ENCODE measurements at places on chromosomes 16 and 17. TPM values are rescaled to one million over a fixed set of nuclear protein-coding genes. Genes with fewer than 3 reads are reported as not detected.
A peak's percentile ranks its signal among the peaks of the same experiment; 100 is the strongest.

Gene CMTM2
- total RNA-seq = not detected

Gene SCNN1G
- total RNA-seq = 8.8 TPM

DNA sequence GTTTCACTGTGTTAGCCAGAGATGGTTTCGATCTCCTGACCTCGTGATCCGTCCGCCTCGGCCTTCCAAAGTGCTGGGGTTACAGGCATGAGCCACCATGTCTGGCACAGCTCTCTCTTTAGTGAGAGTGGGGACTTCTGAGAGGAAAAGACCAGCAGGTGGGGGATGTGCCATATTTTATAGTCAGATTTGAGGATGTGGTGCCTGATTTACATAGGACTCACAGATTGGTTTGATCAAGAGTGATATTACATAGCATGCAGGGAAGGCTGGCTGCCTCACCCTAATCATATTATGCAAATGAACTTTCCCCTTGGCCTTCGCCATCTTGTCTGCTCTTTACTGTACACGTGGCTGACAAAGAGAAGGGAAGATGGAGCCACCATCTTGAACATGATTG lies 28.1 kb upstream of the MAPK3 start:
- no peak for DNase-seq
- H3K36me3 ChIP-seq = no peaks in the 10 kb centered on the region
- H3K27me3 ChIP-seq = no peaks in the 10 kb centered on the region
- H3K27ac ChIP-seq = no peak overlapping the region
- no peaks in the 10 kb centered on the region for H3K4me1 ChIP-seq

DNA sequence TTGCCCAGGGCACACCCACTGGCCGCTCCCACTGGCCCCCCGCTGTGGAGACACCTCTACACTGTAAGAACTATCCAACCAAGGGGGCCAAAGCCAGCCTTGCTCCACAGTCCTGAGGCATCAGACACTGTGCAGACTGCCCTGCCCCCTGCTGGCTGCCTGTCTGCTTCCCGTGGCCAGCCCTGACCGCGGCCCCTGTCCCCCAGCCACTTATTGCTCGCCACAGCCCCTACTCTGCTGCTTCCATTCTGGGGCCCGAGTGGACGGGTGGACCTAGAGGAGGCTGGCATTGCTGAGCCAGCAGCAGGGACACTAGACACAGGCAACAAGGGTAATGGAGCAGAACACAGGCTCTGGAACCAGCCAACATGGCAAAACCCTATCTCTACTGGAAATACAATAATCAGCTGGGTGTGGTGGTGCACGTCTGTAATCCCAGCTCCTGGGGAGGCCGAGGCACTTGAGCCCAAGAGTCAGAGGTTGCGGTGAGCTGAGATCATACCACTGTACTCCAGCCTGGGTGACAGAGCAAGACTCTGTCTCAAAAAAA lies 19.7 kb upstream of the LRRC37A3 start:
- H3K36me3 ChIP-seq = no peaks in the 10 kb centered on the region
- H3K27ac ChIP-seq = no peak overlapping the region
- H3K4me1 ChIP-seq = no peaks in the 10 kb centered on the region
- H3K27me3 ChIP-seq = no peaks in the 10 kb centered on the region
- H3K4me3 ChIP-seq = no peak overlapping the region

Gene DERL2
- 41.6 TPM for total RNA-seq

GRCh38 chr16:51815523-51815922 lies 664.5 kb upstream of the SALL1 start:
- no peak overlapping the region for H3K4me3 ChIP-seq
- no peaks in the 10 kb centered on the region for H3K4me1 ChIP-seq
- H3K27me3 ChIP-seq = no peaks in the 10 kb centered on the region
- no peak for DNase-seq
- no peak overlapping the region for H3K27ac ChIP-seq

Gene C16orf96
- total RNA-seq = not detected

DNA sequence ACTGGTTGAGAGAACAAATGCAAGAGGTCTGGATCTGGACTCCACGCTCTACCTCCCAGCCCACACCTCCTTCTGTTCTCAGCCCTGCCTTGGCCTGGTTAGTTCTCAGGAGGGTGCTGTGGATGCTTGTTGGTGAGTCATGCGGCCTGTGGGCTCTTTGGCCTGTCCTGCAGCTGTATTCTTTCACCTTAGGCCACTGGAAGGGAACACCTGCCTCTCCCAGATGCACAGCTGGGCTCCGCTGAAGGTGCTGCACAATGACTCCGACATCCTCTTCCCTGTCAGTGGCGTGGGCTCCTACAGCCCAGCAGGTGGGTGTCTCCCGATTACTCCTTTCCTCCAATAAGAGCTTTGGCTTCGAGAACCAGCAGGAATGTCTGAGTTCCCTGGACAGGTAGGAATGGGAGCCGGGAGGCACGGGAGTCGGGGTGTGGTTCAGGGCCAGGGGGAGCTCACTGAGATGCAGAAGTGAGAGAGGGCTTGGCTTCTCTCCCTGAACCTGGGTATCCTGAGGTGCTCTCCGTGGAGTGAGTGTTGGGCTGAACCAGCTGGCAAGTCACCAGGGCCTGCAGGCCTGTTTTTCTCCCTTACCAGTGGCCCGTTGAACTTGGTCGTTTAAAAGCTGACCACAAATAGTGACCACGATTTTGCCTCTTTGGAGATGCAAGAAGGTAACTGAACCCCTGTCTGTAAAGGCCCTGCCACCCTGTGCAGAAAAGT lies 85.0 kb downstream of the SNX29 start:
- peak overlapping the region; percentile 48 for H3K27ac ChIP-seq
- H3K36me3 ChIP-seq = no peaks in the 10 kb centered on the region
- no peaks in the 10 kb centered on the region for H3K27me3 ChIP-seq
- no peaks in the 10 kb centered on the region for H3K4me1 ChIP-seq

DNA sequence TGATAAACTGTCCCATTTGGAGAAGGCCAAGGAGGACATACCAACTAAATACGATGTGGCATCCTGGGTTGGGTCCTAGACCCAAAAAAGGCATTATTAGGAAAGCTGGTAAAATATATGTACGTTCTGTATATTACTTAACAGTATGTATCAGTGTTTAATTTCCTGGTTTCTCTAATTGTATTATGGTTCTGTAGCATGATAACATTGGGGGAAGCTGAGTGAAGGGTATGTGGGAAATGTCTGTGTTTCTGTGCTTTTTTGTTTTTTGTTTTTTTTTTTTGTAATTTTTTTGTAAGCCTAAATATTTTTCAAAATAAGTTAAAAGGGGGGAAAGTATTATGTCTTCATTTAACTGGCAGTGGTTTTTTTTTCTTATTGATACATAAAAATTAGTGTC lies 21.5 kb upstream of the NDRG4 start:
- no peak overlapping the region for H3K4me3 ChIP-seq
- H3K27me3 ChIP-seq = no peaks in the 10 kb centered on the region
- H3K4me1 ChIP-seq = no peaks in the 10 kb centered on the region
- no peak overlapping the region for H3K27ac ChIP-seq
- DNase-seq = no peak

Gene ITGAX
- 5.1 TPM for total RNA-seq
